Activated CD4-positive, alpha-beta T cell treated with anti-CD3 and anti-CD28 coated beads, Interleukin-2, amount 50 U/mL, for 4 hours (primary cell): ENCODE measurements at places on chromosomes 7 and 10.

- no peak for DNase-seq
Observed at GRCh38 chr10:73517166-73517888, 21.5 kb upstream of the PPP3CB start.

DNA sequence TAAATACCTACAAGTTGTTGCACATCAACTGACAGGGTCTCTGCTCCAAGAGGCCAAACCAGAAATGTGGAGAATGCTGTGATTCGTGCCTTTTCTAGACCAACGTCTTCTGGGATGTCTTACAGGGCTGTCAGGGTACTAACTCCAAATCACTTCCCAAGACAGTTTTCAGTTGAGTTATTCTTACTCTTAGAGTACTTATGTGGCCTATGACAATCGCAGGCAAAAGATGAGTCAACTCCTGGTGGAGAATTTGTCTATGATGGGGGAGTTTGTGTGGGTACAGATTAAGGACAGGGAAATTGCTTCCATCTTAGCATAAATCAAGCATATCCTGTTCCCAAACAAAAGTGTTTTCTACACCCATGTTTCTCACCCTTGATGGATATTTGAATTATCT, 734.8 kb downstream of the TNS3 start:
- DNase-seq, result no peak

GRCh38 chr7:135970682-135971365, 6.3 kb downstream of the MTPN start:
- DNase-seq, result no peak

DNA sequence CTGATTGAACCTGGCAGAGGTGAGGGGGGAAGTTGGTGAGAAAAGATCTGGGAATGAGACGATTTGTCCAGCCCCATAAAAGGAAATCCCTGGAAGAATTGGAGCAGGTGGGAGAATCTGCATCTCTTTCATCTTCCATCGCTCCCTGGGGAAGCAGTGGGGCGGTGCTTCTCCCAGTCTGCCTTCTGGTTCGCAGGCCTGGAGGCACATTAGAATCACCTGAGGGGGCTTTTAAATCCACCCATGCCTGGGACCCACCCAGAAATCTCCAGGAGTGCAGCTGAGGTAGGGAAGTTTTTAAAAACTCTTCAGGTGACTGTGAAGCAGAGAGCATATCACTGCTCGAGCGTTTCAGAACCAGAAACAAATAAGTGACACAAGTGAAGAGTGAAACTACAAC, 26.7 kb upstream of the SYPL1 start:
- no peak for DNase-seq

GRCh38 chr7:55501611-55502010, 70.7 kb downstream of the VOPP1 start:
- DNase-seq, result no peak

DNA sequence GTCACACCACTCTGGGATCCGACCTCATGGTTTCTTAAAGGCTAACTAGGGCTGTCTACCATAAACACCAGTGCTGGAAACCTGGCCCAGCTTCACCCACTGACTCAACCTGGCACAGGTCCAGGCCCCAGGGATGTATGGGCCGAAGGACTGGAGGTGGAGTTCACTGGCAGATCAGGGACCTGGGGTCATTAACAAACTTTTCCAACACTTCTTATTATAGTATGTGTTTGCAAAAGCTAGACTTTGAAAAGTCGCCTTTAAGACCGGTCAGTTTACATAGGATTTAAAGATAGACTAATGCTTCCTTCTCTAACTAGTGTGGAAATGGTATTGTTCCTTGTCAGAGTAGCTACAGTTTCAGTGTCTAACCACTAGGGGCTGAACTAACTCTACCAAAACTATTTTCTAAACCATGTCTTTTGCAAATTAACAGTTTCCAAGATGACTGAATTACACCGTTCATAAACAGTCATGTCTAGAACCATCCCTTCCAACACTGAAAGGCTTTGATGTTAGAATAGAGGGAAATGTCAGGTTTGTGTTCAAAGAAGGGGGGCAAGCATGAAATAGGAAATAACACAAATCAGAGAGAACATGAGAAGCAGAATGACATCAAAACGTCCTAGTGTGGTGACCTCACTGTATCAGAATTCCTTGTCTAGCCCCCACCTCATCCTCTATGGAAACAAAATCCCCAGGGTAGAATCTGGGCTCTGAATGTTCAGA, 29.7 kb downstream of the STN1 start:
- DNase-seq, result no peak
